ENCODE measurements at places on chromosomes 7 and 10. TPM values are rescaled to one million over a fixed set of nuclear protein-coding genes. Genes with fewer than 3 reads are reported as not detected.

Gene LSM8
- 68.8 TPM for total RNA-seq

Gene EMX2
- total RNA-seq, result 0.09 TPM

Gene GPR15LG
- 0.36 TPM for total RNA-seq

- DNase-seq, result no peak
Observed at GRCh38 chr10:131187926-131188325, 123.6 kb downstream of the TCERG1L start.

Gene SEMA3D
- 39.2 TPM for total RNA-seq

DNA sequence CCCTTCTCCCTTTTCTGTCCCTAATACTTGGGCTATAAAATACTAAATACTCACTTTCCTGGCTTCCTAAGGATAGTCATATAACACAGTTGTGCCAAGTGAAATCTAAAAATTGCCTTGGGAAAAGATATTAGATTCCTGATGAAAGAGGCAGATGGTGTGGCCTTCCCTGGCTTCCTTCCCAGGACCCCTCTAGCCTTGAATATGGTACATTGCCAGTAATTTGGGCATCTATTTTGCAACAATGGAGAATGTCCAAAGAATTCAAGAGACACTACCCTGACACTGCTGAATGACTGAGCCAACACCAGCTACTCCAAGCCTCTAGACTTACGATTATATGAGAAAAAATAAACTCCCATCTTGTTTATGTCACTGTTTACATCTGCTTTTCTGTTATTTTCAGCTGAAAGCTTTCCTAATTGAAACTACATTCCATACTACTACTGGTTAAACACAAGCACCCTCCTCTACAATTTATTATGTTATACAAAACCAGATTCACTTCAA, 17.9 kb downstream of the COPG2 start:
- peak; percentile 80 for DNase-seq

Gene PDSS1
- total RNA-seq, result 15.6 TPM

Gene FAM25A
- not detected for total RNA-seq

- no peak for DNase-seq
Observed at GRCh38 chr7:8998762-8999161, 565.4 kb downstream of the NXPH1 start.

- DNase-seq, result no peak
Observed at GRCh38 chr10:16987976-16988610, 141.5 kb downstream of the CUBN start.

- no peak for DNase-seq
Observed at GRCh38 chr7:147584771-147585193, 1005.8 kb upstream of the C7orf33 start.

Gene SYPL1
- total RNA-seq, result 24.7 TPM

DNA sequence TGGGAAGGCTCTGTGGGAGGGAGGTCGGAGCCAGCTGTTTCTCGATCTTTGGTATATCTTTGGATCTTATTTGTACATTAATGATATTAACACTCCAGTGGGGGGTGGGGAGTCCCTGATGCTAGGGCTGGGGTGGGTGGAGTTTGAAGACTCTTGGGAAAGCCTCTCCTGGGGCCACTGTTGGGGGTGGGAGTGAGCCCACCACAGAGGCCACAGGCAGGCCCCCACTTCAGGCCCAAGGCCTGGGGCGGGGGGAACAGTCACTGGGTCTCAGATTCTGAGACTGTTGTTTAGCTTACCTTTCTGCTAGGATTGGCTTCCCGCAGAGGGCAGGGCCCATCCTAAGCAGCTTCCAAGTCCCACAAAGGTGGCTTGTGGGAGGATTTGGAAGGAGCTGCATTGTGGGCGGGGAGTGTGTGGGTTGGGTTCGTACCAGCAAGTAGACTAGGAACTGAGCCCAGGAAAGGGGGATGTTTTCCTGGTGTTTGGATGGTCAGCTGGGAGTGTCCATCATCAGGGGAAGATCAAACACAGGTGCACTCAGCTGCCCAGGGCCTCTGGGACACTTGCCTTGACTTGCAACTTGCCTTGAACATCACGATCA, 11.9 kb downstream of the YKT6 start:
- no peak for DNase-seq

DNA sequence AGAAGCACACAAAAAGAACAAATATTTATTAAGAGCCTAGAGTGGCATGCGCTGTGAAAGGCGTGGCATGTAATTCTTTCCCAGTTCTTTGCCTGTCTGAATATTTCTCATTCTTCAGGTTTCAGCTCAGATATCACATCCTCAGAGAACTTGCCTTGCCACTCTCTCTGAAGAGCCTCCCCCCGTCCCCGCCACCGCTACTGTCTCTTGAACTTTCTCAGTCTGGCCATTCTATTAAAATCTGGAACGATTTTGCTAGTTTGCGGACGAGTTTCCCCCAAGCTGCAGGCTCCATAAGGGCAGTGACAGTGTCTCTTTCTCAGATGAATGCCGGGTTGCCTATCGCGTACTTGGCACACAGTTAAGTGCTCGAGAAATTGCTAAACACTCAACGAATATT, 787 bp upstream of the PLEKHA1 start:
- DNase-seq, result peak; percentile 36

Gene SPDYE8
- not detected for total RNA-seq

Gene PRPS1L1
- total RNA-seq, result not detected

GRCh38 chr10:46540412-46541016, 15.9 kb downstream of the GPRIN2 start:
- no peak for DNase-seq

Gene NKX2-3
- total RNA-seq, result not detected

Gene EVX1
- not detected for total RNA-seq

Gene RBM28
- total RNA-seq, result 20.7 TPM

GRCh38 chr7:50739744-50740435, 42.8 kb downstream of the GRB10 start:
- no peak for DNase-seq

DNA sequence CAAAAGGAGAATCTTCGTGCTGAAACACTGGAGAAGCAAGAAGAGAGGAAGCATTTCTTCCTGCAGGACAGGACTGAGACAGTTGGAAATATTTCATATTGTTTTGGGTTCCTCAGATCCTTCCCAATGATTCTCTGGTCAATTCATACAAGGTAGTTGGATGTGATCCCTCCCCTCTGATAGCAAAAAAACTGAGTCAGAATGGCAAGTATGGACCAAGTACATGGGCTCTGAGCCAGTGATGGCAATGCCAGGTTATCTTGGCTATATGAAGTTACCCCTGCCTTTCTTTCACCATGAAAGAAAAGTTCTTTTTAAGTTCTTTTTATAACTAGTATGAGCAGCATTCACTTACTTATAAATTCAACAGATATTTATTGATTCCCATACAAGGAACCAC, 124.4 kb upstream of the PTPRZ1 start:
- DNase-seq, result no peak

DNA sequence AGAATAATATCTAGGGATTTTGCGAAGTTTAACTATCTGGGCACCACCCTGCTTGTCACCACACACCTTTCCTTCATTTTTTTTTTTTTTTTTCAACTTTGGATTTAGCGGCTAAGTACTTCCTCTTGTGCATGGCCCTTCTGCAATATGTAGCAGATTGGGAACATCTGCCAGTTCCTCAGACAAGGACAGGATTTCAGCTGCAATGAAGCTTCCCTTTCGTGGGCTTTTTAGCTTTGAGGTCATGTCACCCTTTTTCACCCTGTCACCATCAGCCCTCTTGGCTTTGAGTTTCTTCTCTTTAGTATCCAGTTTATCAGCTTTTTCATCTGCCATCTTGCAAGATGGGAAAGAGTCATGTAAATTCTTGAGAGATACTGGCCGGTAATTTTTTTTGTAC, 81.6 kb upstream of the ETV1 start:
- no peak for DNase-seq

DNA sequence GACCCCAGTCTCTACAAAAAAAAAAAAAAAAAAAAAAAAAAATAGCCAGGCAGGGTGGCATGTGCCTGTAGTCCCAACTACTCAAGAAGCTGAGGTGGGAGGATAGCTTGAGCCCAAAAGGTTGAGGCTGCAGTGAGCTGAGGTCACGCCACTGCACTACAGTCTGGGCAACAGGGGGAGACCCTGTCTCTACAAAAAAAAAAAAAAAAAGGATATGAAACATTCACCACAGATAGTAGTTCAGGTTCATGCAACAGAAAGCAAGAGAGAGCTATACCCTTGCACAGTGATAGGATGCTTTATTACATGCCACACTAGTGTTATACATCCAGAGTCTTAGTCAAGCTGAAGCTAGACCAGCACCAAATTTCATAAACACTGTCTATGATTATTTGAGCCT, 148.4 kb upstream of the KAT6B start:
- DNase-seq, result no peak

- DNase-seq, result no peak
Observed at GRCh38 chr7:147796581-147796980, 794.0 kb upstream of the C7orf33 start.

Gene C7orf57
- total RNA-seq, result 2.4 TPM

Gene DENND2A
- total RNA-seq, result 31.7 TPM

Gene ZNF394
- total RNA-seq, result 23.7 TPM

Gene PTEN
- total RNA-seq, result 220 TPM

DNA sequence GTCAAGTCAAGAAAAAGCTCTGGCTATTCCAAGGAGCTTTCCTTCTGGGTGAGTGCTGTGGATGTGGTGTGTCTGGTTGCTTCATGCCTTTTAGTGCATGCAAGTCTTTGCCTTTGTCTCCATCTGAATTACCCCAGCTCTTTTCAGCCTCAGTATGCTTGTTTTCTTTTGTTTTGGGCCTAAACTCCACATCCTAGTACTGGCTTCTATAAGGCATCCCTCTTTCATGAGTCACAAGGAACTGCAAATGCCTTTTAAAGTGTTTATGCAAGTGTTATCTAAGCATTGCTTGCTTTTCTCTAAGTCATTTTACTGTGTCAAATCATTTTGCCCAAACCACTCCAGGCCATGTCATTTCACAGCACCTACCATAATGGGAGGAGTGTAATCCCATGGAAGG, 132.1 kb downstream of the PLCE1 start:
- DNase-seq, result no peak

GRCh38 chr7:156566812-156567549, 73.6 kb upstream of the RNF32 start:
- peak; percentile 70 for DNase-seq

- DNase-seq, result no peak
Observed at GRCh38 chr10:29189256-29189655, 99.6 kb upstream of the LYZL1 start.

Gene ACSL5
- 2.0 TPM for total RNA-seq

DNA sequence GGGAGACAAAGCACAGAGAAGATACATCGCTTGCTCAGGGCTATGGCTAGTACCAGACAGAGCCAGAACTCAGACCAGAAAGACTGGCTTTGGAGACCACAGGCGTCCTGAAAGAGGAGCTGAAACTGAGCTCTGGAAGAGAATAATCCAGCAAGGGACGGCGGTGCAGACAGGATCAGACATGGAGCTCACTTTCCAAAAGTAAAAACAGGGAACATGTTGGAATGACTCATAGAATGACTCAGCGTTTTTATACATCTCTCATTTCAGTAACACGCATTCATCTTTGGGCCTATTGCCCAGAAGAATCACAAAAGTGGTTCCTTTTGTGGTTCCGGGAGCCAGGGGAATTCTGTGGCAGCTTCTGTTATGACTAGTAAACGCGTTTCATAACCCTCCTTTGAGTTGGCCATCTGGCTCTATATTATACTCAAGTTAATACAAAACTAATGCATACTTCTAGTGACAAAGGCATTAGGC, 37.2 kb downstream of the PLEKHS1 start:
- DNase-seq, result no peak

Gene SCART1
- total RNA-seq, result 2.5 TPM

DNA sequence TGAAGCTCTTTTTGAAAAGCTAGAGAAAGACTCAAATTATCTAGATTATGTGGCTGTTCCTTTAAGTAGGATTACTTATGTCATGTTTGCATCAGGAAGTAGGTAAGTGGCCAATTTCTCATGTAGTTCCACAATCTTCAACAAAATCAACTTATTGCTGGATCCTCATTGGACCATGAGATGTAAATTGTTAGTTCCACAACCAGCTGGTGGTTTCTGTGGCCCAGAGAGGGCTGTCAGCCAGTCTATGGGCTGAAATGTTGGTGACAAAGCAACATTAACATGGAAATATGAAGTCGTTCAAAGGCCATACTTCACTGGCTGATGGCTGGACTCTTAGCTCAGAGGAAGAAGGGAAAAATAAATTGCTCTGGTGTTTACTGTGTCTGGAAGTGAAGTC, 157.9 kb downstream of the PLXDC2 start:
- no peak for DNase-seq

GRCh38 chr10:49518566-49518965, 20.4 kb downstream of the ERCC6 start:
- no peak for DNase-seq

DNA sequence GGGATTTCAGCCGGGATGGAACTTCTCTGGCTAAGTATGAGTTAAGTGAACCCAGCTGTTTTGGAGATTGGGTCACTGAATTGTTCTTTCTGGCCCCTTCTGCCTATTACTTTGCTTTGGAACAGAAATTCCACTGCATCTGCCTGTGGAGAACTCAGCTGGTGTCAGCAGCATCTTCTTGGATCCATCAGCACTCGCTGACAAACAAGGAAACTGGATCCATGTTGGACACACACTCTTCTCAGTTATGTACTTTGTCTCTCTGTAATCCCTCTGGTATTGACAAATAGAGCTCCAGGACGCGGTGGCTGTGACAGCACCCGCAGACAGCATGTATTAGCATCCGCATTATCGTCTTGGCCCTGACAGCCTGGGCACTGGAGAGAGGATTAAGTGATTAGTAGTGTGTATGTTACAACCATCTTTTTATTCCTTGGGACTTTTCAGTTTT, 73.0 kb upstream of the BMPER start:
- no peak for DNase-seq

All from cerebellum (tissue), 4 donors.